ENCODE measurements at places on chromosomes 3 and 15.

DNA sequence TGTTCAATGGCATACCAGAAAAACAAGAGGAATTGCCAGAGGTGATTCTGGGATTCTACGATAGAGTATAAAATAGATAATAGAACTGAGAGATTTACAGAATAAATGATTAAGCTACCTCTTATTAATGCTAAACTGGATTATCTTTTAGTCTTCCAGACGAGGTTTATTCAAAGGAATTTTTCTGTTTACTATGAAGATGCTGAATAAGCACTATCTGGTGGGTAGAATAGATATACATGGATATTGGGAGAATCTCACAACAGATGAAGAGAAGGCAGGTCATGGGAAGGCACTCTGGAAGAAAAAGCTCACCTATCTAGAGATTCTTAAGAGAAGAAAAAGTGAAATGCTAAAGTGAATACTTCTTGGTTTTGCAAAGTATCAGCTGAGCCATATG, 11.2 kb downstream of the CIP2A start:
- no peak for DNase-seq

DNA sequence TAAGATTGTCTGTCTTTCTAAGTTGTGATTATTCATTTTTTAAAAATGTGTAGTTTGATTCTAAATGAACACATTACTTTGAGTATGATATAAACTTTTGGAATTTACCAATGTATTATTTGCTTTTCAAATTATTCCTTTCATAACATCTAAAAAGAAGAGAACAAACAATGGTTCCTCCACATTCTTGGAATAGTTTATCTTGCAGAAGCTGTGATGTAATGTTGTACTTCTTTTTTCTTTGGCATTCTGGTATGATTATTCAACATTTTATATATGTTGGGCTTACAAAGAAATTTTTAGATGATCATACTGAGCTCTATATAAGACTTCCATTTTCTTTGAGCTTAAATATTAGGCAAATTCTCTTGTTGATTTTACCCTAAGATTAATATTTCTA, 419.2 kb downstream of the DIPK2A start:
- no peak for DNase-seq

GRCh38 chr3:37183375-37183831, 9.0 kb upstream of the LRRFIP2 start:
- DNase-seq: no peak

DNA sequence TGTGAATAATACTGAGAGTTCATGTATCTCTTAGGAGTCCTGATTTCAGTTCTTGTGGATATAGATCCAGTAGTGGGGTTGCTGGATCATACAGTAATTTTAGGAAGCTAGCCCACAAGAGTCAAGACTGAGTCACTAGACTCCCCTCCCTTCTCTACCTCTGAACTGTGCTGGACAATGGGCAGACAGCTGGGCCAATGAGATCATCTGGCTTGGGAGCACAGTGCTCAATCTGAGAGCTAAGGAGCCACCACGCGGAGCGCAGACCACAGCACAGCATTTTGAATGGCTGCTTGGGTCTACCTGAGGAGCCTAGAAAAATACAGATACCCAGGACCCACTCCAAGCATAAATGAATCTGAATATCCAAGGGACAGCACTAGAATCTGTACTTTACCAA, 32.5 kb downstream of the WNT5A start:
- DNase-seq: no peak

DNA sequence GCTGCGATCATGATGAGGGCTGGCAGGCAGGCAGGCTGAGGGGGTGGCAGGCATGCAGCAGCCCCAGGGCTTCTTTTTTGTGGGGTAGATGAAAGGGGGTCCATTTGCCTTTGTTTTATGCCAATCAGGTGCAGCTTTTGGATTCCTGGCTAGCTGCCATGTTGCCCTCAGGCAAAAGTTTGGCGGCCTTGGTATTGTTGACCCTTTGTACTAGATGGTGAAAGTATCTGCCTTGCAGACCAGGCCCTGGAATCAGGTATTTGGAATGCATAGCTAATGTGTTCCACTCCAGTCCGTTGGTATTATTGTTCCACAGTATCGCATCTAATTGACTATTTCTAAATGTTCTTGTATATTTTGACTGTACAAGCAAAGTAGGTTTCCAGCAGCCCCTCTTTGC, 35.0 kb downstream of the EEFSEC start:
- no peak for DNase-seq

- DNase-seq: no peak
Observed at GRCh38 chr15:37217567-37217966, 117.2 kb upstream of the MEIS2 start.

GRCh38 chr3:40580494-40581091, 55.8 kb downstream of the ZNF621 start:
- peak; percentile 81 for DNase-seq

GRCh38 chr3:171432548-171432947, 27.7 kb downstream of the TNIK start:
- DNase-seq: no peak
